Head of caudate nucleus (tissue), 42 donors: ENCODE measurements at places on chromosomes 4 and X.
A peak's percentile ranks its signal among the peaks of the same experiment; 100 is the strongest.

GRCh38 chrX:123185721-123186120 is 1.6 kb downstream of the GRIA3 start:
- DNase-seq, result no peak

GRCh38 chr4:54439831-54440243 is 210.7 kb downstream of the PDGFRA start:
- DNase-seq, result no peak

DNA sequence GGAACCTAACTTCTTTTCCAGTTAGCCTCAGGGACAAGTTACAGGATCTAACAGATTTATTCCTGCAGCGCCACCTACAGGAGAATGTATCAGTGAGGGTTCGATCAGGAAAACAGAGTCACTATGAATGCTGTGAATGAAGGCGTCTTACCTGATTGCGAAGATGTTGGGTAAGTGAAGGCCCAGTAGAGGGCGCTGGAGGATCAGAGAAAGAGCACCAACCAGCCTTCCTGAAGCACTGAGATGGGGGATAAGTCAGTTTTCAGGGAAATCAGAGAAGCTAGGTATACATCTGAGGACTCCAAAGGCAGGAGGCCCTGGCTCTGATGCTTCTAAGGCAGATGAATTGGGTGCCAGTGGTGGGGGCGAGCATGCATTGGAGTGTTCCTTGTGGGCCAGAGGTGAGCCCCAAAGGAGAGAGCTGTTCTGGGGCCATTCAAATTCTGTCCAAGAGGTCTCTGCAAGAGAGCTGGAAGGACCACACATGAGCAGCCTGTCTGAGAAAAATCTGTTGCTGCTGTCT is 169.9 kb upstream of the AADAT start:
- DNase-seq, result peak; percentile 94

DNA sequence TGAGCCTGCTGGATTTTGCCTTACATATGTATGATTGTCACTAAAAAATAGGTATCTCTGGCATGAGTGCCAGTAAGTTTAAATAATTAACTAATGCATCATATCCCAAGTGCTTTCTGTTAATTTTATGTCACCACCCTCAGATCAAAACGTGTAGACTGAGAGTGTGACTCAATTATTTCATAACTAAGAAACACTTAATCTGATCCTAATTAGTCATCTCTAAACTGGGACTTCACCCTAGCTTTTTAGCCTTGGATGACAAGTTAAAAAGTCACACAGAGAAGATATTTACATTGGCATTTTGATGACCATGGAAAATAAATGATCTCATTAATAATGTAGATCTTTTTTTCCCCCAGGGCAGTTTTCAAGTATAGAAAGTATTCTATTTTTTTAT is 23.1 kb upstream of the SLC6A14 start:
- DNase-seq, result no peak

- DNase-seq, result no peak
Measured at GRCh38 chrX:38634665-38635064, 73.3 kb downstream of the TSPAN7 start.

DNA sequence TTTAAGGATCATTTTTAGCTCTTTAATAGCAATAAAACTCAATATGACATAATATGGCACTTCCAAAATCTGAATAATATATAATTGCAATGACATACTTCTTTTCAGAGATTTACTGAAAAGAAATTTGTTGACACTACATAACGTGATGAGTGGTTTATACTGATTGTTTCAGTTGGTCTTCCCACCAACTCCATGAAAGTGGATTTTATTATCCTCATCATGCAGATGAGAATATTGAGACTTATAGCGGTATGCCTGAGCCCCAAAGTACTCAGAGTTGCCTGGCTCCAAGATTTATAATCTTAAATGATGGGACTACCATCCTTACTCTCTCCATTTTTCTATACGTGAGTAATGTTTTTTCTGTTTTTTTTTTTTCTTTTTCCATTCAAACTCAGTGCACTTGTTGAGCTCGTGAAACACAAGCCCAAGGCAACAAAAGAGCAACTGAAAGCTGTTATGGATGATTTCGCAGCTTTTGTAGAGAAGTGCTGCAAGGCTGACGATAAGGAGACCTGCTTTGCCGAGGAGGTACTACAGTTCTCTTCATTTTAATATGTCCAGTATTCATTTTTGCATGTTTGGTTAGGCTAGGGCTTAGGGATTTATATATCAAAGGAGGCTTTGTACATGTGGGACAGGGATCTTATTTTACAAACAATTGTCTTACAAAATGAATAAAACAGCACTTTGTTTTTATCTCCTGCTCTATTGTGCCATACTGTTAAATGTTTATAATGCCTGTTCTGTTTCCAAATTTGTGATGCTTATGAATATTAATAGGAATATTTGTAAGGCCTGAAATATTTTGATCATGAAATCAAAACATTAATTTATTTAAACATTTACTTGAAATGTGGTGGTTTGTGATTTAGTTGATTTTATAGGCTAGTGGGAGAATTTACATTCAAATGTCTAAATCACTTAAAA is 15.3 kb downstream of the ALB start:
- no peak for DNase-seq

DNA sequence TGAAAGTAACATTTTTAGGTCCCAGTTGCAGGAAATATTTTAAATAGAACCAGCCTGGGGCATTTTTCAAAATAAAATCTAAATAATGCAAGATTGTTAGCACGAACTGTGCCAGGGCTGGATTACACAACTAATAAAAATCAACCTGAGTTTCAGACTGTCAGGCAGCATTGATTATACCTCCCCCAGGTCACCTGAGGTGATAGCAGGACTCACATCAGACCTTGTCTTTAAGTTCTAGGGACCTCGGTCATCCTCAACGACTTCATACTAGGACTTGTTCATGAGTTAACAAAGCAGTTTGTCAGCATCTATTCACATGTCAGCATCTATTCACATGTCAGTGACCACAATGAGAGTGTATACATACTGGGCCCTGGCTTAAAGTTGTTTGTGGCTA is 8.7 kb upstream of the TEX13A start:
- DNase-seq, result no peak

- no peak for DNase-seq
Measured at GRCh38 chr4:70855464-70855863, 15.8 kb upstream of the GRSF1 start.

DNA sequence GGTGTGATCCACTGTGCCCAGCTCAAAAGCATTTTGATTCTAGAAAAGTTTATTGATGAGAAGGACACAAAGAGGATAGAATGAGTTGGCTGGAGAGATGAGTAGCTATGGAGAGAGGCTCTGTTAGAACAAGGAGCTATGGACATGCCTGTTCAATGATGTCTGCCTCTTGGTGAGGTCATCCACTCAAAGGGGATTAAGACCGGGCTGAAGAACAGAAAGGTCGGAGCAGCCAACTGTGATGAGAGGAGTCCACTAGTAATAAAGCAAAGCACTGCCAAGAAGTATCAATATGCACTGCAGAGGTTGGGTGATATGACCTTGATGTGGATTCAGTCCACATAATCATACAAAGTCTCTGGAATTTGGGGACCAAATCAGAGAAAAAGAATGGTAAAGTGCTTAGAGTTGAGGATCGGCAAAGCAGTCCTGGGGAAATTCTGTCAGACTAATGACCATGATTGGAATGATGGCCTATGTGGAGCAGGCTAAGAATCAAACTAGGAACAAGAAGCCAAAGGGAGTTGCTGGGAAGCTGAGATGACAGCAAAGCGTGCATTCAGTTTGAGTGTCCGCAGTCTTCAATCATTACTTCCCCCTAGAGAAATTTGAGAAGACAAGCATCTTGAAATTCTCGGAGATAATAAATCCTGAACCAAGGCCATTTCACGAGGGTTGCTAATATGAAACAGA is 55.7 kb upstream of the MMAA start:
- DNase-seq, result no peak
